ENCODE measurements at places on chromosomes 3 and 15. TPM values are rescaled to one million over a fixed set of nuclear protein-coding genes. Genes with fewer than 3 reads are reported as not detected.

FGD5 gene
- under 0.01 TPM for total RNA-seq

UBAP1L gene
- 0.34 TPM for total RNA-seq

CADPS gene
- 0.14 TPM for total RNA-seq

TMEM266 gene
- total RNA-seq = 0.34 TPM

MOBP gene
- total RNA-seq = not detected

GOLGA8T gene
- total RNA-seq = not detected

SCN11A gene
- total RNA-seq = under 0.01 TPM

SEMA6D gene
- total RNA-seq = 1.0 TPM

TNIK gene
- total RNA-seq = 7.8 TPM

IGSF10 gene
- total RNA-seq = under 0.01 TPM

PAK6 gene
- total RNA-seq = 20.3 TPM
